NCI-H1092 (cell line): ENCODE measurements at places on chromosomes 12 and 14.

GRCh38 chr12:25518512-25518911, 34.6 kb downstream of the LMNTD1 start:
- DNase-seq = no peak

GRCh38 chr14:96502621-96503305, 581 bp downstream of the PAPOLA start:
- peak; percentile 33 for DNase-seq

DNA sequence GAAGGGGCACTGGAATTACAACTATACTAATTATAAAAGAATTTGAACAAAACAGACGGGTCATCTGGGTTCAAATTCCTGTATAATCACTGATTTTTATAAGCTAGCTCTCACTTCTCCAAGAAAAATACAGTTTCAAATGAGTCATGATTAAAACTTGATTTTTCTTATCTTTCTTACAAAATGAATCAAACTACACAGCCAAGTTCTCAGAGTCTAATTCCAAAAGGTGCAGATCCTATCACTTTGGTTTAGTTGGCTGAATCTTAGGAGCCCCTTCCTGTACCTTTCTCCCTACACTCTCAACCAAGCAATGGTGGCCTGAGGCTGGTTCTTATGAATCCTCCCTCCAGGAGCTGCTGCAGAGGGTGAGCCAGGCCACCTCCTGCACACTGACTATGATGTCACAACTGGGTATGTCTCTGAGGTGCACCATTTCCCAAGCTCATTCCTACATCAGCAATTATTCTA, 43.8 kb upstream of the BMP4 start:
- no peak for DNase-seq

DNA sequence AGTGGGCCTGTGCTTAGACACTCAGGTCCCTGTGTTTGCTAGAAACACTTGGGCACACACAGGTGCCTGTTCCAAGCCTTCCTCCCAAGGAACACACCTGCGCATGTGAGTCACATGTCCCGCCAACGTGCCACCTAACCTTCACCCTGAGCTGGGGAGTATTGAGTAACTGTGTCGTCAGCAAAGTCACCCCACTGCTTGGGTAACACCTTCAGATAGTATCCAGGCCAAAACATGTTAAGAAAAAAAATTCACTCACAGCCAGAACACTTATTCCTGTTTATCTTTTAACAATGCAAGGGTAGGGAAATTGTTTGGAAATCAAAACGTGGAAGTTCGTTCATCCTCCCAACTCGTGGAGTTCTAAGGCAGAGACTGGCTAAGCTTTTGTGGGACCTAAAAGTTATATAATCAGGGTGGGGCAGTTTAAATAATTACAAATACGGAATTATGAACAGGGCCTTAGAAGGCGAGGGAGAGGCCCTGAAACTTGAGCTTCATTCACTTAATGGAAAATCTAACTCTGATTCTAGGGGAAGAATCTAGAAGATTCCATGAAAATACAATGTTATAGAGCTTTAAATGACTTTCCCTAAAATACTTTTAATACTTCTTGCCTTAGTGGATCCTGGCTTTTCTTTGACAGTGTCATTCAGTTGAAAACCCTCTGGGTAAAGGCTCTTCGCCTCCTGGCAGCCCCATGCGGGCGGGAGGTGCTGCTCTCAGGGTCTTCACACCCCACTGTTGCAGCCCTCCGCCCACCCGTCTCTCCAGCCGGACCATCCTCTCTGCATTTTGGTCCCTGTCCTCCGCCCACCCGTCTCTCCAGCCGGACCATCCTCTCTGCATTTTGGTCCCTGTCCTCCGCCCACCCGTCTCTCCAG, 30.3 kb upstream of the ADIPOR2 start:
- no peak for DNase-seq

DNA sequence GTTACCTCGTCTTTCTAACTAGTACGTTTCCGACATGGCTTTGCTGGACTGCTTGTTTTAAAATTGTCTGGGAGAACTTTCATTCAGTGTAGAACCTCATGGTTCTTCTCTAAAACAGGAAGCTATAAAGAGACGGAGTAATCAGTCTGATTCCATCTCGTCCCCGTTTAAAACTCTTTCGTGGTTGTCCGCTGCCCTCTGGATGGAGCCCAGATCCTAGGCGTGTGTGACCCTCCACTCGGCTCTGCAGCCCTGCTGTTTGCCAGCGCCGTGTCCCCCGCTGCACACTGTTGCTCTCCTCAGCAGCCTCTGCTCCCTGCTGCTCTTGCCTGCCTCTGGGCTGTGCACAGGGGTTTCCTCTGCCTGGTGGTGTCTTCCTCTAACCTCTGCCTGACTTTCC, 50.2 kb downstream of the SLC8B1 start:
- DNase-seq = no peak

GRCh38 chr12:32024884-32025592, 65.8 kb downstream of the RESF1 start:
- no peak for DNase-seq
